Foreskin melanocyte (primary cell): ENCODE measurements at places on chromosomes 11 and 22.

DNA sequence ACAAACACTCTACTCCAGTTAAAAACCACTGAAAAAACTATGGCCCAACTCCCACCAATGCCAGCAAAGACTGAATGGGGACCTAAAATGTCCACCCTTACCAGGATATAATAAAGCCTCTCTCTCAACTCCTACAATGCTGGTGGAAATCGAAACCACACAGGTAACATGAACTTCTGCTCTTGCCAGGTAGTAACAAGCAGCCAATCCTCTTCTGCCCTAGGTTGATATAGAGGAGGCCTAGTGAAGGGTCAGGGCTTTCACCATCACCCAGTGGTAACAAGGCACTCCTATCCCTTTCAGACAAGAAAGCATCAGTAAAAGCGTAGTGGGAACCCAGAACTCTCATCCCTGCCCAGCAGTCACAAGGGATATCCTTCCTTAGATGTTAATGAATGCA lies 22.6 kb downstream of the DCUN1D5 start:
- DNase-seq, result no peak

GRCh38 chr11:73296501-73297230 lies 11.4 kb upstream of the ARHGEF17 start:
- DNase-seq, result no peak

DNA sequence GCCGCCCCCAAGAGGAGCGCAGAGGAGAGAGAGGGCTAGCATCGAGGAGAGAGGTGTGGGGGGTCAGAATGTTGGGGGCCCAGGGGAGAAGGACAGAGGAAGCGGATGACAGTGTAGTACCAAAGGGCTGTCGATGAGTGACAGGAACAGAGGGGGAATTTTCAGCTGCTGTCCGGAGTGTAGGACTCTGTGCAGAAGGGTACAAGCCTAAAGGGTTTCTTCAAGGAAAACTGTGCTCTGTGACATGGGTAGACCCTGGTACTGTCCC lies 5.3 kb upstream of the NLRP6 start:
- DNase-seq, result no peak

GRCh38 chr22:34738661-34739400 lies 327.1 kb upstream of the ISX start:
- DNase-seq, result no peak

- DNase-seq, result no peak
These were observed 395.9 kb upstream of the CCDC90B start for GRCh38 chr11:83681906-83682610.

DNA sequence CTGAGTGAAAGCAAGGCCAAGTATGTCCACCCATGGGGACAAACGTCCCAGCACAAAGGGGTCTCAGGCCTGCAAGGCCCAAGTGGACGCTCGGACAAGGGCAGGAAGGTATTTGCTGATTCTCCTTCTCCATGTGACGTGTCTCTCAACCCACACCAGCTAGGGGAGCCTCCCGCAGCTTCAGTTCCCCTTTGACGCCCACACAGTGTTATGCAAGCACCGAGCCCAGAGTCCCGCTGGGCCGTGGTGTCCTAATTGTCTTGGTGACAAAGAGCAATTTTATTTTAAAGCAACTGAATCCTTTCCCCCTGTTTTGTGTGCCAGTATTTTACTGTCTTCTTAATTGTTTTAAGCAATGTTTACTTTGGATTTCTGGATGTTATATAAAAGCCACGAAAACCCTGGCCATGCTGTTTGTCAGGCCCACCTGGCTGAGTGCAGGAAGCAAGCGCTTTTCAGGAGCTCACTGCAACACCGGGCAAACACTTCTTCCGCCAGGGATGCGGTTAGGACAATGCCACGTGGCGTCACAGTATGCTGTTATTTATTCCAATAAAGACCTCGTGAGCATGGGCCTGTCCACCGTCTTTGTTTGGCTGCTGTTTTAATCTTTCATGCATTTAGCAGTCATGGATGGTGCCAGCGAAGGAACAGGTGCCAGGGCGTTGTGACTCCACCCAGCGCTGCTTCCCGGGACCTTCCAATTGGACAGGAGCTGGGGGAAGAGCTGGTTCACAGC lies 8.2 kb upstream of the PARVG start:
- no peak for DNase-seq

- DNase-seq, result peak; percentile 29
These were observed 21.9 kb downstream of the NEAT1 start for GRCh38 chr11:65444314-65445051.

- no peak for DNase-seq
These were observed 39.3 kb downstream of the EFCAB6 start for GRCh38 chr22:43772831-43773230.

DNA sequence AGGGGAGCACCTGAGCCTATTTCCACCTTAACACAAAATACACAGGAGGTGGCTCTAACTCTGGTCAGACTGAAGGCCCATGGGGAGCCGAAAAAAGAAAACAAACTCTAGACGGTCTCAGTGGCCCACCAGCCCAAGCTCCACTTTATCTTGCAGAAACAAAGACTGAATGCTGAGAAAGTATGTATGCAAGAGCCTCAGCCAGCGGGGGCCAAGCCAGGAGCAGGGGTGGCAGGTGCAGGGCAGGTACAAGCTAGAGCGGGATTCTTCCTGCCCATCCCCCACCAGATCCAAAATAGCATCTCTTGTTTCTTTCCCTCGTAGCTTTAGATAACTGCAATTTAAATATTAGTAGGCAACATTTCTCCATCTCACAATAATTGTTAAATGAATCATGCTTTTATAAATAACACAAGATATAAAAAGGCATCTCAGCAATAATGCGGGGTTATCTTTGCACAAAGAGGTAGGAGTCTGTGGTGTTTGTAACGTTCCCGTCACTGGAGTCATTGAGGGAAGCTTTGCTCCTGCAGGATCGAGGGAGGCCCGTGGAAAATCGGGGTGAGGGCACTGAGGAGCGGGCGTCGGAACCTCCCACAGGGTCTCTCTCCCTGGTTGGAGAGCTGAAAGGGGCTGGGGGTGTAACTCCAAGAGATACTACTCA lies 418.0 kb downstream of the SHANK2 start:
- DNase-seq, result no peak

DNA sequence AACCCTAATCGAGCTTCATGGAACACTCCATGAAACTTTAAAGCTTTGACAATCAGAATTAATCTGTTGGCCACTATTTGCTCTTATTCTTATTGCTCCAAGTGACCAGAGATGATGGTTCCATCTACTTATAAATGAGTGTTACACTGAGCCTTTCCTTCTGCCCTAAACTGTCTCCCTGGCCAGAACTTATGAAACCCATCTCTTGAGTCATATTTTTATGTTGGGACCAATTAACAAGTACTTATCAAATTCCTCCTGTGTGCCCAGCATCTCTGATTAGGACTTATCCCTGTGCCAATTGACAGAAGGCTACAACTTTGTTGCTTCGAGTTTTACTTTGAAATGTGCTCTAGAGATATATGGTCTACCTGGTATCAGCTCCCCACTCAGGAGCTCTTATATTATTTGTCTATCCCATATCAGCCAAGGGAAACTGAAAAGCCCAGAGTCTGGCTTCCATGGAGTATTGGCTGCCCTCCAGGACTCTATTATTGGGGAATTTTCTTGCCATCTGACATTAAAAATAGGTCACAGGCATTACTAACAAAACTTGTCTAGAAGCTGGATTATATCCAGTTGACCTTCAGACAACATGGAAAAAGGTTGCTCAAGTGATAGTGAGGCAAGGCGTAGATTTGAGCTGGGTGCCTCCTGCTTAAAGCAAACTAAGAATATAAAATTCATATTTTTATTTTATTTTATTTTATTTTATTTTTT lies 8.8 kb downstream of the KREMEN1 start:
- DNase-seq, result no peak

- DNase-seq, result no peak
These were observed 9.0 kb downstream of the CDON start for GRCh38 chr11:126053415-126054286.

DNA sequence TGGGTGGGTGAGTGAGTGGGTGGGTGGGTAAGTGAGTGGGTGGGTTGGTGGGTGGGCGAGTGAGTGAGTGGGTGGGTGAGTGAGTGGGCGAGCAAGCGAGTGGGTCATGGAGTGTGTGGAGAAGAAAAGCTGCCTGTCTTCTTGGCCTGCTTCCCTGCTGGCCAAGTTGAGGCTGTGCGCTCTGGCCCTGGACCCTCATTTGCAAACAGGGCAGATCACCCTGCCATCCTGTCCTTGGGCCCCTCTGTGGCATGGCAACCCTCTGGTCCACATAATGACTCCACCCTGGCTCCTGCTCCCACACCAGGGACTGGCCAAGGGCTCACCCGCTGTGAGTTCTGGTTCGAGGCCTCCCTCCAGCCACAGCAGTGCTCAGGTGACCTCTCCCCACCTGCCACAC lies 35.1 kb downstream of the CAPN1 start:
- DNase-seq, result no peak

DNA sequence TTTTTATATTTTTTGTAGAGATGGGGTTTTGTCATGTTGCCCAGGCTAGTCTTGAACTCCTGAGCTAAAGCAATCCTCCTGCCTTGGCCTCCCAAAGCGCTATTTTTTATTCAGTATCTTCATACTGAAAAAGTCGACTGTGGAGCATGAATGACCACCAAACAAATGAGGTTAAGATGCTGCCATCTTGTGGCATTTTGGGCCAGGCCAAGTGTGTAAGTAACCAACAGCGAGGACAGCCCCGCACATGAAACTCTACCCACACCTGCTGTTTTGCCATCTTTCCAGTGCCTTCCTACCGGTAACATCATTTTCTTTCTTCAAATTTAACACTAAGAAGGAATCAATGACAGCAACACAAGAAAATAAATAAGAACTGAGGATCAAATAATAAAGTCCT lies 32.2 kb upstream of the AQP11 start:
- no peak for DNase-seq

DNA sequence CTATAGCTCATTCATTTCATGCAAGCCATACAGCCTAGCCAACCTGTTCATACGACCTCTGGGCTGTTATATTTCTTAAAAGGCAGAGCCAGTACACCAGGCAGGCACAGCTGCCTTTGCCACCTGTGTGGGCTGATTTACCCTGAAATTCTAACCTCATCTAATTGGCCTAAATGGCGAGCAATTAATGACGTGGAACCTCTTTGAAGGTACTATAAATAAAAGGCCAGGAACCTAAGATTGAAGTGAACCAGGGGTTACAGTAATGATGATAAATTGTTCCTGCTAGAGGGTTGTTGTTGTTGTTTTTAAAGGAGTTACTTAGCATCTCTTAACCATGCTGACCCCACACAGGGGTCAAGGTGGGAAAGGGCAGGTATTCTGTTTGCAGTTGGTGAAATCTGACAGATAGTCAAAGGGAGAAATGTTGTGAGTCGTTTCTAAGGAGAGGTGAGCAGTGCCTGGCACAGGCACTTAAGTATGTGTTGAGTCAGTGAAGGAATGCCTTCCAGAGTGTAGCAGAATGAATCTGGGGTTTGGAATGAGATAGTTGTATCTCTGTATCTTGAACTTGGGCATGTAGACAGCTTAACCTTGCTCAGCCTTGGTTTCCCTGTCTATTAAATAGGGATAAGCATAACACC lies 213.5 kb upstream of the NAV2 start:
- no peak for DNase-seq

DNA sequence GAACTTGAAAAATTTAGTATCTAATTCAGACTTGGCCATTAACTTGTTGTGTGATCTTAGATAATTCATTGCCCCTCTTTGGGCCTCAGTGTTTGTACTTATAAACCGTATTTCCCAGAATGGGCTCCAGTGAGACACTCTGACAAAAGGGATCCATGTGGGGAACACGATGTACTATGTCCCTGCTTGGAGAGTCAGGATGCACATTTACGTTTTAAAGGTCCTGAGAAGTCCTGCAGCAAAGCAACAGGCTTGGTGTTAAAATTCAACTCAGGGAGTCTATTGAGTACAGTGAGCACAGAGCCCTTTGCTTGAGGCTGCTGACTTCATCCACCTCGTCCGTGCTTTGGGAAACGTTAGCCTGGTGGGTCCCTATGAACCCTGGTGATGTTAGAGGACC lies 9.0 kb downstream of the WNT11 start:
- no peak for DNase-seq

- DNase-seq, result no peak
These were observed 141.6 kb downstream of the MYO18B start for GRCh38 chr22:25883482-25884033.

DNA sequence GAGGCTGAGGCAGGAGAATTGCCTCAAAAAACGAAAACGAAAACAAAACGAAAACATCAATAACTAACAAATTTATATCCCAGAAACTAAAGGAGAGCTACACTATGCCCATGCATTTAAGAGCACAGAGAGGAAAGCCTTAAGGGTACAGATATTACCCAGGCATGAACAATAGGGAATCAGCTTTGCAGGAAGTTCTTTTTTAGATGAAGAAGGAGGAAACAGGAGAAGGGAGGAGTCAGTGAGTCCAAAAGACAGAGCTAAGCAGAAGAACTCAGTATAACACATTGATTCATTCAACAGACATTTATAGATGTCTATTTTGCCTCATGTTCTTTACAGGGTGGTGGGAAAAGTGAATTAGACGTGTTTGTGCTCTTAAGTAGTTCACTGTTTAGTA lies 8.3 kb downstream of the MRPL17 start:
- DNase-seq, result peak; percentile 26

- DNase-seq, result no peak
These were observed 4.5 kb downstream of the CD44 start for GRCh38 chr11:35143297-35144135.

DNA sequence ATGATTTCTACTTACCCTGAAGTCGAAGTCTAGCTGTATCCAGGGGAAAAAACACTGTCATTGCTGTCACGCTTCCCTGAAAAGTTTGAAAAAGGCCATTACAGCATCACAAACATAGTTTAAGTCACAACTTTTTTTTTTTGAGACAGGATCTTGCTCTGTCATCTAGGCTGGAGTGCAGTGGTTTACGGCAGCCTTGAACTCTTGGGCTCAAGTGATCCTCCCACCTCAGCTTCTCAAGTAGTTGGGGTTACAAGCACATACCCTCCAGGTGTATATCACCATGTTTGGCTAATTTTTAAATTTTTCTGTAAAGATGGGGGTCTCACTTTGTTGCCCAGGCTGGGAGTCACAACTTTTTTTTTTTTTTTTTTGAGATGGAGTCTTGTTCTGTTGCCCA lies 20.1 kb downstream of the SLC25A17 start:
- DNase-seq, result no peak

DNA sequence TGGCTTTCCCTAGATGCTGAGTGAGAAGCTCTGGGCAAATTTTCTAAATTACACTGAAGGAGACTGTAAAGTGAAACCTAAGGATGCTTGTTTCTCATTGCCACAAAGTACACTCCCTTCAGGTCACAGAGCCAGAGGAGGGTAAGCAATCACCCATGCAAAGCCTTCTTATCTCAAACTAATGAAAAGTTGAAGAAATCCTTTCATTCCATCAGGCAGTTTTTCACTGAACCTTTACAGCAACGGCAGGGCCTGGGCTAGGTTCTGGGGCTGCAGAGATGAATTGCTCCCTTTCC lies 106.2 kb downstream of the RASSF10 start:
- no peak for DNase-seq

GRCh38 chr11:86192519-86193257 lies 51.9 kb upstream of the EED start:
- no peak for DNase-seq
